Common myeloid progenitor, CD34-positive (primary cell): ENCODE measurements at places on chromosomes 6 and 20.

GRCh38 chr6:28884423-28885131 is 39.2 kb downstream of the TRIM27 start:
- H3K4me1 ChIP-seq = peaks cover 6% of the 10 kb centered on the region
- H3K27ac ChIP-seq = no peak overlapping the region
- H3K4me3 ChIP-seq = peak overlapping the region; percentile 30
- peak; percentile 84 for DNase-seq
- no peaks in the 10 kb centered on the region for H3K36me3 ChIP-seq
- H3K27me3 ChIP-seq = peaks cover 2% of the 10 kb centered on the region

GRCh38 chr20:57310821-57311514 is 18.6 kb upstream of the SPO11 start:
- H3K4me1 ChIP-seq = no peaks in the 10 kb centered on the region
- H3K27me3 ChIP-seq = peaks cover 20% of the 10 kb centered on the region
- no peak overlapping the region for H3K4me3 ChIP-seq
- DNase-seq = no peak

GRCh38 chr6:113304116-113304515 is 553.0 kb upstream of the MARCKS start:
- no peaks in the 10 kb centered on the region for H3K4me1 ChIP-seq
- no peaks in the 10 kb centered on the region for H3K27me3 ChIP-seq
- no peak overlapping the region for H3K4me3 ChIP-seq
- H3K27ac ChIP-seq = no peak overlapping the region
- DNase-seq = no peak
- no peaks in the 10 kb centered on the region for H3K36me3 ChIP-seq

GRCh38 chr6:96626759-96627364 is 63.9 kb downstream of the FHL5 start:
- no peaks in the 10 kb centered on the region for H3K4me1 ChIP-seq
- H3K27me3 ChIP-seq = peaks cover 3% of the 10 kb centered on the region
- peak; percentile 60 for DNase-seq

- no peak overlapping the region for H3K27ac ChIP-seq
- no peaks in the 10 kb centered on the region for H3K27me3 ChIP-seq
- no peaks in the 10 kb centered on the region for H3K4me1 ChIP-seq
- no peaks in the 10 kb centered on the region for H3K36me3 ChIP-seq
- no peak overlapping the region for H3K4me3 ChIP-seq
Observed at GRCh38 chr6:116812051-116812650, 16.7 kb downstream of the GPRC6A start.

GRCh38 chr20:47243532-47244305 is 112.8 kb downstream of the ZMYND8 start:
- no peaks in the 10 kb centered on the region for H3K4me1 ChIP-seq
- no peaks in the 10 kb centered on the region for H3K27me3 ChIP-seq
- no peak for DNase-seq
- no peak overlapping the region for H3K4me3 ChIP-seq
- H3K27ac ChIP-seq = no peak overlapping the region

- H3K36me3 ChIP-seq = no peaks in the 10 kb centered on the region
- DNase-seq = peak; percentile 42
- H3K4me3 ChIP-seq = no peak overlapping the region
Observed at GRCh38 chr6:137341681-137342195, 122.6 kb upstream of the IFNGR1 start.

GRCh38 chr20:53582574-53583351 is 10.9 kb downstream of the ZNF217 start:
- peaks cover 17% of the 10 kb centered on the region for H3K36me3 ChIP-seq
- no peak overlapping the region for H3K27ac ChIP-seq
- peaks cover 70% of the 10 kb centered on the region for H3K4me1 ChIP-seq
- H3K27me3 ChIP-seq = no peaks in the 10 kb centered on the region
- peak; percentile 58 for DNase-seq

DNA sequence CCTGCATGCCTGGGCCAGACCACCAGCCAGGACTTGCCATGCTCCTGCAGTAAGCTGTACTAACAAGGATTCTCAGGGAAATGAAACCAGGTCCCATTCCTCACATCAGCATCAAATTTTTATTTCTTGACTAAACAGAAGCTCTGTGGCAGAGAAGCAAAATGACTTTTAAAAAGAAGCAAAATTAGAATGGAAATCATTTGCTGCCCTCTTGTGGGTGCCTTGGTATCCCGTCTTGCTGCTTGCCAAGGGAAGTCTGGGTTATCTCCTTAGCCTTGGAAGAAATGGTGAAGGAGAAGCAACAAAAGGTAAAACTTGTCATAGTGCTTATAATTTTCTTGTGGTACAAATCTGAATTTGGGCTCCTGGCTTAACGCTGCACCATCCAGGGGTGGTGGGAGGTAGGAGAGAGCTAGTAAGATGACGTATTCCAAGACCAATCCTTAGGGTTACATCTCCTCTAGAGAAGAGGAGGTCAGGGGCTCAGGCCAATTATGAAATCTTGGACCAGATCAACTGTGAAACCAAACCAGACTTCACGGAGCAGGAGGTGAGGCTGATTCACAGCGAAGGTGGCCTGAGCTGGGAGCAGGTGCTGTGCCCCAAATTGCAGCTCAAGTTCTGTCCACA is 107.5 kb downstream of the FAXC start:
- peak; percentile 10 for DNase-seq
- no peaks in the 10 kb centered on the region for H3K4me1 ChIP-seq
- H3K4me3 ChIP-seq = no peak overlapping the region

- H3K36me3 ChIP-seq = no peaks in the 10 kb centered on the region
- H3K27ac ChIP-seq = no peak overlapping the region
- H3K27me3 ChIP-seq = no peaks in the 10 kb centered on the region
Observed at GRCh38 chr6:79134699-79135474, 56.8 kb upstream of the PHIP start.

DNA sequence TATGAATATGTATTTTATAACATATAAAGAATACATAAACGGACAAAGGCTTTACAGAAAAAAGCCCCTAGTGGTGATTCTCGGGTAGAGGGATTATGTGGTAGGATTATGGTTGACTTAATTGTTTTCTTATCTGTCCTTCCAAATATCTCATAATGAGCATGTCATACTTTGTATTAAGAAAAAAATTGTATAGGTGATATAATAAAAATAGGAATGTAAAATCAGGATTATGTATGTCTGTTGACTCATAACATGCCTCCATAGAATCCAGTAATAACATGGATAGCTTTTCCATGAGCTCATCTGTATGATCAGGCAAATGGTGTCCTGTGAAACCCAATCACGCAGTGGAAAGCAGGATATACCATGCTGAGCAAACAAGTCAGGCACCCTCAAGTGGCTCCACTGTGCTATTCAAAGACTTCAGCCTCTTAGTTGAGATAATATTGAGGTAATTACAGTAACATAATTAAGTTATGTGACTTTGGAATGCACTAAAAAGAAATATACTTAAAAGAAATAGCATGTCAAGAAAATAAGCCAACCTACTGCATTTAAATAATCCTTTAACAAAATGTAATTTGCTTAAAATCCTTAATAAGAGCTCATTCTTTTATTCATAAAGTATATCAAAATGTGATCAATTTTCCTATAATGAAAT is 39.6 kb upstream of the PRELID3B start:
- peak; percentile 58 for DNase-seq
- H3K36me3 ChIP-seq = no peaks in the 10 kb centered on the region
- no peak overlapping the region for H3K4me3 ChIP-seq
- no peak overlapping the region for H3K27ac ChIP-seq
- H3K4me1 ChIP-seq = no peaks in the 10 kb centered on the region
- no peaks in the 10 kb centered on the region for H3K27me3 ChIP-seq

DNA sequence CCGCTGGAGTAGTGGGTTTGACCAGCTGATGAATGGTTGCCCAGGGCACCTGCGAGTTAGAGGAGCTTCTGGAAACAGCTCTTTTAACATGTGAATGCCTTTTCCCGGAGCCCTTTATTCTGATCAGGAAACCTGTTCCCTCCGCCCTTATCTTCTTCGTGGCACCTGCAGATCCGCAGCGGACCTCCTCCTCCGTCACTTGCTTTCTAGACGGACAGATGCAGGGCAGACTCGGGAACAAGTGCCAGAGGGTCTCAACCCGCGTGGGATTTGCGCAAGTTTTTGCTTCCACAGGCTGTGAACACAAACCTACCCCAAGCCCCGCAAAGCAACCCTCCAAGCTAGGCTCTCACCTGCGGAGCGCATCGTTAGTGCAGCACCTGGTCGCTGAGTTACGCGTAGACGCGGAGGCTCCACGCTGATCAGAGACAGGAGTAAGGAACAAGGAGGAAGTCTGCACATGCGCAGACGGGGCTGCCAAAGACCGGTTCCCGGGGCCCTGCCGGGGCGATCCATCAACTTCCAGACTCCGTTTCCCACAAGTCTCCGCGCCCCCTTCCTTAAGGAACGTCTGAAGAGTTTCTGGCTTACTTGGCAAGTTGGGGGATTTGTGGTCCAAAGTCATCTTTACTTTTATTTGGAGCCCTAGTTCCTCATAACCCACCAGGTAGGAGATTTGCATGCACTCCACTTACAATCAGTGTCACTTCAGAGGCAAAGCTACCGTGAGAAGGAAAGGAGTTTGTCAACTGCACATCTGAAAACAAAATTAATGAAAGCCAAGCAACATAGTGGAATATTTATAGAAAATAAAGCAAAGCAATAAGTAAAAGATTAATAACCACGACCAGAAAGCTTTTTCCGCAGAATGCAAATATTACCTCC is 52.7 kb upstream of the ELMO2 start:
- H3K4me1 ChIP-seq = no peaks in the 10 kb centered on the region
- H3K27me3 ChIP-seq = no peaks in the 10 kb centered on the region

GRCh38 chr20:45894797-45895196 is 3.7 kb downstream of the CTSA start:
- no peak overlapping the region for H3K4me3 ChIP-seq
- H3K27me3 ChIP-seq = no peaks in the 10 kb centered on the region
- DNase-seq = no peak
- peaks cover 29% of the 10 kb centered on the region for H3K4me1 ChIP-seq

DNA sequence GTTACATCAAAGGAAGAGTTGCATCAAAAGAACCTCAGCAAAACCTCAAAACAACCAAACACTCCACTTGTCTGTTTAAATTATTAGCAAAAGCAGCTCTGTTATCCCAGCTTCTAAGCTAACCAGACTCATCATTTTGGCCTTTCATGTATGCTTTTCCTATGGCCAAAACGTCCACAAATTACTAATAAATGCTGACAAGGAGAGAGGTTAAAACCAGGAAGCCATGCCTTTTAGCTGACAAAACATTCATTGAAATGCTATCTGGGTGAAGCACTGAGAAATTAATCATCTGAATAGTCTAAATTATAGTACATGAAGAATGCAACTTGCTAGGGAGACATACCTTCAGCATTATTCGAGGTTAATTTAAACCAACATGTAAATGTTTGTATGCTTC is 80.6 kb downstream of the LAMA2 start:
- no peak overlapping the region for H3K4me3 ChIP-seq
- DNase-seq = no peak
- H3K4me1 ChIP-seq = no peaks in the 10 kb centered on the region
- no peaks in the 10 kb centered on the region for H3K36me3 ChIP-seq
- no peak overlapping the region for H3K27ac ChIP-seq

- no peaks in the 10 kb centered on the region for H3K27me3 ChIP-seq
- no peaks in the 10 kb centered on the region for H3K4me1 ChIP-seq
- H3K36me3 ChIP-seq = no peaks in the 10 kb centered on the region
- DNase-seq = no peak
- no peak overlapping the region for H3K4me3 ChIP-seq
Observed at GRCh38 chr20:55271371-55271770, 733.9 kb downstream of the CBLN4 start.

GRCh38 chr6:146339716-146340115 is 203.9 kb upstream of the RAB32 start:
- H3K27ac ChIP-seq = no peak overlapping the region
- peak; percentile 53 for DNase-seq
- H3K36me3 ChIP-seq = no peaks in the 10 kb centered on the region
- H3K27me3 ChIP-seq = no peaks in the 10 kb centered on the region

- DNase-seq = no peak
- no peaks in the 10 kb centered on the region for H3K27me3 ChIP-seq
- peaks cover 9% of the 10 kb centered on the region for H3K36me3 ChIP-seq
- no peak overlapping the region for H3K27ac ChIP-seq
- no peaks in the 10 kb centered on the region for H3K4me1 ChIP-seq
- H3K4me3 ChIP-seq = no peak overlapping the region
Observed at GRCh38 chr6:144561455-144562043, 276.4 kb downstream of the UTRN start.

GRCh38 chr6:150145427-150145826 is 2.6 kb downstream of the PPP1R14C start:
- no peaks in the 10 kb centered on the region for H3K36me3 ChIP-seq
- H3K27me3 ChIP-seq = peaks cover 51% of the 10 kb centered on the region
- H3K27ac ChIP-seq = peak overlapping the region; percentile 39
- DNase-seq = no peak
- peaks cover 62% of the 10 kb centered on the region for H3K4me1 ChIP-seq
- no peak overlapping the region for H3K4me3 ChIP-seq
